RWPE1 (cell line): ENCODE measurements at places on chromosomes 6 and 20.
A peak's percentile ranks its signal among the peaks of the same experiment; 100 is the strongest.

DNA sequence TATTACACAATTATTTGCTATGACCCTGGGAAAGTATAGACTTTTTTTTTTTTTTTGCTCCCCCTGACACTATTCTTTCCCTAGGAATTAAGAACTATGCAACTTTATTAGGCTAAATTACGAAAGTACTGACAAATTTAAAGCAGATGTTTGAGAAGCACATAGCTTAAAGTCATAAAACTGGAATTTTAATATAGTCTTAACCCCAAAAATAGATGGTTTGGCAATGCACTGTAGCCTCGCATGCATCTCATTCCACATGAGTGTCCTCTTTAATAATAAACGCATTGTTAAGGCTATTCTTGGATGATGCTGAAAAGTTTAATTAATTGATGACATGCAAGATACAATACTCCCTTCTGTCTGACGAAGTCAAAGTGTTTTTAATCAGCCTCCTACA, 49.3 kb downstream of the TBC1D7 start:
- no peak for DNase-seq

DNA sequence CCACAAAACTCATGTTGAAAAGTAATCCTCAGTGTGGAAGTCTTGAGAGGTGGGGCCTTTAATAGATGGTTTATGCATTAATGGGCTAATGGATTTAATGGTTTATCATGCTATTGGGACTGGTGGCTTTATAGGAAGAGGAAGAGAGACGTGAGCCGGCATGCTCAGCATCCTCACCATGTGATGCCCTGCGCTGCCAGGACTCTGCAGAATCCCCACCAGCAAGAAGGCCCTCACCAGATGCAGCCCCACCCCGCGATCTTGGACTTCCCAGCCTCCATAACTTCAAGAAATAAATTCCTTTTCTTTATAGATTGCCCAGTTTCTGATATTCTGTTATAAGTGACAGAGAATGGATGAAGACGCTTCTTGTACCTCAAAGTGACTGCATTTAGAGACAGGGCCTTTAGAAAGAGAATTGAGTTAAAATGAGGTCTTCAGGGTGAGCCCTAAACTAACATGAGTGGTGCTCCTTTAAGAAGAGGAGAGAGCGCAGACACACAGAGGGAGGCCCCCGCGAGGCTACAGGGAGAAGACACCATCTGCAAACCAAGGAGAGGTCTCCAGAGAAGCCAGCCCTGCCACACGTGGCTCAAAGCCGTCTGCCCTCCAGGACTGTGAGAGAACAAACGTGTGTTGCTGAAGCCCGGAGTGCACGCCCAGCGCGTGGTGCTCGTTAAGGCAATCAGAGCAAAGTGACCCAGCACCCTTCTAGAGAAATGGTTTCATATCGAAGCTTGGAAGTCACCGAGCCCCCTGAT, 56.9 kb downstream of the IRF4 start:
- no peak for DNase-seq

DNA sequence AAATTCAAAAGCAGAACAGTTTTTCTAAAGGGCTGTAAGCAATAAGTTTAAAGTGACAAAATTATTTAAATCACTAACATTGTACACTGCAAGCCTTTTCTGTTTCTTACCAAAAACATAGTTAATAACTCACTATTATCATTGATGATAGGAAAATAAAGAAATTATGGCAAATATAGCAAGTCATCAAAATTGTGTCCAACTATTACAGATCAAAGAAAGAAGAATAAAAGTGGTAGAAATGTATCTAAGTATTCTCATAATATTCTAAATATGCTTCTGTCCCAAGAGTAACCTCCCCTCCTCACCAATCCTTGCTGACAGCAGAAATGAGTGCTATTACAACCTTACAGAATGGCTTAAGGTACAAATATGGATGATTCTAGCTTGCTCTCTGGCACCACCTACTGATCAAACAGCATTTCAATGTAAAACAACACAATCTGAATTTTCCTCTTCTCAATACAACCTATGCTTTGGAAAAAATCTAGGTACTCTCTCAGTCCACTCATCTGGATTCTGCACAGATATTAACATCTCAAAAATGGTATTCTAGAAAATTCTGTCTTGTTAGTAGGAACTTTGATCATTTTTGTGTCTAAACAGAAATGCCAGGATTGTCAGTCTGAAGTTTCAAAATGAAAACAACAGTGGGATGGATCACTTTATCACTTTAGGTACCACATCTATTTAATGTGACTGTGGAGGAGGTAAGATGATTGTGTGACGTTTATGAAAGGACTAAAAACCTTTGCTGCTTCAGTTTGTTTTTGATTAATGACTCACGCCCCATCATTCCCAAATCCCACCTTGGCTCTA, 40.9 kb downstream of the ZFP64 start:
- DNase-seq = peak; percentile 70

GRCh38 chr6:121305957-121306607, 28.2 kb downstream of the TBC1D32 start:
- DNase-seq = peak; percentile 40

DNA sequence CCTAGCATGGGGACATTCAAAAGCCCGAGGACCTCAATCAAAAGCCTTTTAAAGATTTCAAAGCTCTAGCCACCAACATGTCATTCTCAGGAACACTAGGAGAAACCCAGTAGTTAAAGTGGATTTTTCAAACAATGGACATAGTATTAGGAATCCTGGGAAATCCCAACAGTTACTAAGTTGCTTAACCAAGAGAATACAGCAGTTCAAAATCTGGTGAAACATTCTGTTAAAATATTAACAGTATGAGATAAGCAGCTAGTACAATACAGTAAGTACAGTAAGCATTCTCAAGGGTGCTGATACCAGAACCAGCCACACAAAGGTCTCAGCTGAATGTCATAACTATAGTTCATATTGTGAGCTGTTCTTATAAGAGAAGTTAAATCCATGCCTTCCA, 68.6 kb downstream of the CDK19 start:
- DNase-seq = no peak

DNA sequence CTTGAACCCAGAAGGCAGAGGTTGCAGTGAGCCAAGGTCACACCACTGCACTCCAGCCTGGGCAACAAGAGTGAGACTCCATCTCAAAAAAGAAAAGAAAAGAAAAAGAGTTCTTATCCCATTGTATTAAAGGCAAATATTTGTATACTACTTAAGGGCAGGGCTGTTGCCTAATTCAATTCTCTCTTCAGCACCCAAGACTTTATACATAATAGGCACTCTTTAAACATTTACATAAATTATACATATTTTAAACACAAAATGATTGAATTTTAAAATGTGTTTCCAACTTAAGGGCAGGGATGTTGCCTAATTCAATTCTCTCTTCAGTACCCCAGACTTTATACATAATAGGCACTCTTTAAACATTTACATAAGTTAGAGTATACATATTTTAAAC, 424.3 kb upstream of the ARID1B start:
- no peak for DNase-seq

DNA sequence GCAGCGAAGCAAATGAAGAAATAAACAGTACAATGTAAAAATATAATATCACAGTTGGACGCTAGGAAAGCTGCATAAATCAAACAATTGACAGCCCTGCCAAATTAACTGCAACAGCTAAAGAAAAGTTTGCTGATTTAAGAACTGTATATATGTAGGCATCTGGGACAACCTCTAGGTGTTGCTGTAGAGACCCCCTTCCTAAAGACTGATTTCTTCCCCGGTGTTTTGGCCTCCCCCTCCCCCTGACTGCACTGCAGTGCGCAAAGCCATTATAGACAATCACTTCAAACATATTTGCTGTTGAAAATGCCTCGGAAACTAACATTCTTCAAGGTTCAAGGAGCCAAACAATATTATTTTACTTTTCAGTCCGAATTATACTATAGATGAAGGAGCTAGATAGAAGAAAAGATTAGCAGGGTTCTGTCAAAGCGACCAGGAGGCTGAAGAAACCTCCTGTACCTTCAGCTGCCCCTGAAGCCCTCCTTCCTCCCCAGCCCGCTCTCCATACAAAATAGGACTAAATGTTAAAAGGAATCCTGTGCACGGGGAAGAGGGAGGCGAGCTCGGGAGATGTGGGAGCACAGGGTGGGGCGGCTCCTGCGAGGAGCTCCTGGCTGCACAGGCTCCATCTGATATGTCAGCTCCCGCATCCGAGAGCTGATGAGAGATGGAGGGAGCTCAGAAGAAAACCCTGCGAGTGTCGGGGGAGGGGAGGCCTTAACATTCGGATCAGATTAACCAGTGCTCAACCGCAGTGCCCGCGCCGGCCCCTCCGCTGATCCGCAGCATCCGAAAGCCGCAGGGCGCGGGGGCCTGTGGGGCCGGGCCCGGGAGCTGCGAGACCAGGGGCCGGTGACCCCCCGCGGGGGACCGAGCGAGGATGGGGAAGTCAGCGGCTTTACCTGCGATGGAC, 822 bp downstream of the ELOVL4 start:
- DNase-seq = peak; percentile 34

DNA sequence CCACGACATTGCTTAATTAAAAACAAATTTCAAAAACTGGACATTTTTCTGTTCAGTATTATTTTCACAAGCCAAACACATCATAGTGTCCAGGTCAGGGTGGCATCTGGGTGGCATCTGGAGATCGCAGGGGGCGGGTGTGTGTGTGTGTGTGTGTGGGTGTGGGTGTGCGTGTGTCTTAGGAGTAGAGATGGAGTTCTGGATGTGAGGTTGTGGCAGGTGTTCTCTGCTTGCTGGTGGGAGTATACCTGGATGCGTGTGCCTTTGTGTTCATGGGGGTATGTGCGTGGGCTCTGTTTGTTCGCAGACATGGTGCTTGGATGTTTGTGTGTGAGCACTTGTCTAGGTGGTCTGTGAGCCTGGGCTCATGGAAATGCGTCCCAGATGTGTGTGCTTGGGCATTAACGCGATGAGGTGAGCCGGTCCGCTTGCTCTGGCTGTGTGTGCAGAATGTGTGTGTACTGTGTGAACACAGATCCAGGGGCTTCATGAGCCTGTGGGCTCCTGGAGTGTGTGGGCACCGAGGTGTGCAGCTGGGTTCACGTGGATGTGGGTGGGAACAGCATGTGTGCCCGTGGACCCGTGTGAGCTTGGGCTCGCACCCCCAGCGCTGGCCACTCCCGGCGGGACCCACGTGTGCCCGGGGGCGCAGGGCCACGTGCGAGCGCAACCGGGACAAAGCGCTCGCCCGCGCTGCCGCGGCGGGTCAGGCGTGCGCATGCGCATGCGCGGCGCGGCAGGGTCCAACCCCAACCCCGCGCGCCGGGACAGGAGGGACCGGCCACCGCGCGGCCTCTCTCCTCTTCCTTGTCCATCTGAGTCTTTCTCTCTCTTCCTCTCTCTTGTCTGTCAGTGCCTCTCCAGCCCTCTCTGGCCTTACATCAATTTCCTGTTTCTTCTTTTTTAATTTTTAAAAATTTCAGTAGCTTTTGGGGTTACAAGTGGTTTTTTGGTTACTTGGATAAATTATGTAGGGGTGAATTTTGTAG, 60.4 kb downstream of the SRC start:
- DNase-seq = peak; percentile 89

DNA sequence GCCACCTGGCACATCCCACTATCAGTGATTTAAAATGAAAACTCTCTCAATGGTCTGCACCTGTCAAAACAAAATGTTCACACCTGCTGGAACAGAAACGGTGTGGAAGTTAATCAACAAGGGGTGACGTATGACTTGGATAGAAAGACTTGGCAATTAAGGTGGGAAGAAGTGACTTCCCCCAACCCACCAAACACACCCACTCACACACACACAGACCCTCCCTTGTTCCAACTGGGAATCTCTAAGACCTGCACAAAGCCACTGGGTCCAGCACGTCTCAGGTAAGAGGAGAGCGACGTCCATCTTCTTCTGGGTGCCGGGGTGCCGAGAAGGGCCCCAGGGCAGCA, 25.1 kb upstream of the TCFL5 start:
- no peak for DNase-seq

DNA sequence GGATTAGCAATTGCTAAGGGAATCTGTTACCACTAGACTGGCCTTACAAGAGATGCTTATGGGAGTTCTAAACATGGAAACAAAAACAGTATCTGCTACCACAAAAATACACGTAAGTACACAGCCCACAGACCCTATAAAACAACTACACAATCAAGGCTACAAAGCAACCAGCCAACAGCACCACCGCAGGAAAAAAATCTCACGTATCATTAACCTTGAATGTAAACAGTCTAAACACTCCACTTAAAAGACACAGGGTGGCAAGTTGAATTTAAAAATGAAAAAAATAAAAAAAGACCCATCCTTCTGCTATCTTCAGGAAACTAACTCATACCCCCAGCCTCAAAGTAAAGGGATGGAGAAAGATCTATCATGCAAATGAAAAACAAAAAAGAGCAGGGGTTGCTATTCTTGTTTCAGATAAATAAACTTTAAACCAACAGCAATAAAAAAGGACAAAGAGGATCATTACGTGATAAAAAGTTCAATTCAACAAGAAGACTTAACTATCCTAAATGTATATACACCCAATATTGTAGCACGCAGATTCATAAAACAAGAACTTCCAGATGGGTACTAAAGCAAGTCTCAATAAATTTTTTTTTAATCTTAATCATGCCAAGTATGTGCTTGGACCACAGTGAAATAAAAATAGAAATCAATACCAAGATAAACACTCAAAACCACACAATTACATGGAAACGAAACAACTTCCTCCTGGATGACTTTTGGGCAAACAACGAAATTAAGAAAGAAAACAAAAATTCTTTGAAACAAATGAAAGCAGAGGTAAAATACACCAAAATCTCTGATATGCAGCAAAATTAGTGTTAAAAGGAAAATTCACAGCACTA, 52.3 kb downstream of the RNGTT start:
- no peak for DNase-seq

- peak; percentile 46 for DNase-seq
These were observed 11.7 kb downstream of the TMEM244 start for GRCh38 chr6:129849456-129849855.

- peak; percentile 78 for DNase-seq
These were observed 12.2 kb upstream of the AKIRIN2 start for GRCh38 chr6:87714093-87714842.

DNA sequence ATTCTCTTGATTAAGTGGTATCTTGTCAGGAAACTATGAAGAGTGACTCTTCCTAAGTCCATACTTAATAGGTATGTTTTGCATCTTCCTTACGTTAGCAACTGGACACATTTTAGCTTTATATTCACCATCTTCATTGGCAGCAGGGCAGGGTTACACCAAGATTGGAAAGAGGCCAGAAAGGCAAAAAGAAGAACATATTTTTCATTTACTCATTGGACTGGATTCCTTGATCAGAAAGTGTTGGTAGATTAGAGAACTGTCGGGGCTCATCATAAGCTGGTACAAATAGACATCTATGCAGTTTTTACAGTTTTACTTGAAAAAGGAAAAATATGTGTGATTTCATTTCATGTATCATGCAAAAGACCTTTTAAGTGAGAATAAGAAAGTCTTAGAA, 464.9 kb downstream of the LMBRD1 start:
- DNase-seq = no peak

DNA sequence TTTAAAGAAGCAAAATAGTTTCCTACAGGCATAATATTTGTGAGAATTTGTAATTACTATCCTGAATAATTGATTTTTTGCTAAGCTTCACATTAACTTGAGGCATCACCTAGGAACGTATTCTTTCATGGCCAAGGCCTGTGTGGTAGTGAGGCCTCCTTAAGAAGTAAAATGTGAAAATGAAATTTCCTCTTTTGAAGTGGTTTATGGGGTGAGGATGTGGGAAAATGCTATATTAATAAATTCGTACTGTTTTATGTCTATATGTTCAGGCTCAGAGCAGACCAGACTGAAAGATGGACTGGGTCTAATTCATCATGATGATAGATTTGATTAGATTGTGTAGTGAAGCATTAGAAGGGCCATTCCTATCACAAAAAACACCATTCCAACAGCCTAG, 33.1 kb downstream of the MYLIP start:
- DNase-seq = no peak

GRCh38 chr6:924661-925060, 231.7 kb upstream of the EXOC2 start:
- no peak for DNase-seq

GRCh38 chr6:7489376-7489775, 52.1 kb upstream of the DSP start:
- DNase-seq = no peak
